ENCODE measurements at places on chromosomes 3 and 15.

DNA sequence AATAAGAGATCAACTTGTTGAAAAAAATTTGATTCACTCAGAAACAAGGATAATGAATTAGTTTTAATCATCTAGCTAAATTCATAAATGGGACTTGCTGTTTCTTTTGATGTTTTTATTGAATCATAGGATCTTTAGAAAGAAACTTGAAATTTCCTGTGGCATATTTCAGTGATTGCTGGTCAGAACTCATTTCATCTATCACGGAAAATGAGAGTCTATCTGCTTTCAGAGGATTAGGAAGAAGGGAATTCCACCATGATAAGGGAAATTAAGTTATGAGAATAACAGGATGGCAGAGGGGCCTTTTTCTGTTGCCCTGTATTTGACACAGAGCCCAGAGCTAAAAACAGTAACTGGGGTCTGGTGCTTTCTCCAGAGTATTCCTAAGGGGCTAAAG, 44.9 kb upstream of the CCNL1 start:
- DNase-seq, result no peak

GRCh38 chr3:47404955-47405790, 24.4 kb downstream of the PTPN23 start:
- no peak for DNase-seq

DNA sequence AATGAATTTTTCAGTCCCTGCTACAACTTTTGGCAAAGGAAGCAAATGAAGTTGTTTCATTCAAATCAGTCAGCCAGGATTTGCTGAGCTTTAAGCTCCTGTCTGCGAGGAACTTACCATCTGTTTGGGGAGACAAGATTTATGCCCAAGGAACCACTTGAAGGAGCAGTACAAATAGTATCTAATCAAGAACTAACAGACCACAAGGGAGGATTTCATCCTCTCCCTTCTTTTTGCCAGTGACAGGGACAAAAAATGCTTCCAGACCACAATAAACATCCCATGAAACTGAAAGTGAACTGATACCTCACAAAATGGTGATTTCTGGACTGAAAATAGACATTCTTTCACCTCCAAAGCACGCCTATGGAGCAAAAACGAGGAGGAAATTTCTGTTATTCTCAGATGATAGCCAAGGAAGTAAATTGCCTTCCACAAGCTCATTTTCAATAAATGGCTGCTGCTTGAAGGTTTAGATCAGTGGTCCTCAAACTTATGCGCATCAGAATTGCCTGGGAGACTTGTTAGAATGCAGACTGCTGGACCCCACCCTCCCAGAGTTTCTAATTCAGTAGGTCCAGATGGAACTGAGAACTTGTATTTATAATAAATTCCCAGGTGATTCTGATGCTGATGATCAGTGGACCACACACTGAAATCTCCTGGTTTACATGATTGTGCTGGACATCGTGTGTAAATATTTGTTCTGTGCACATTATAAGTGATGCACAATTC, 202.4 kb upstream of the GADL1 start:
- no peak for DNase-seq

- no peak for DNase-seq
Measured at GRCh38 chr3:111980716-111981456, 2.1 kb downstream of the ABHD10 start.

GRCh38 chr3:196120291-196120951, 38.5 kb upstream of the TFRC start:
- no peak for DNase-seq

GRCh38 chr3:117144853-117145252, 435.3 kb downstream of the TUSC7 start:
- no peak for DNase-seq

GRCh38 chr15:78909791-78910228, 35.0 kb downstream of the CTSH start:
- DNase-seq, result no peak

DNA sequence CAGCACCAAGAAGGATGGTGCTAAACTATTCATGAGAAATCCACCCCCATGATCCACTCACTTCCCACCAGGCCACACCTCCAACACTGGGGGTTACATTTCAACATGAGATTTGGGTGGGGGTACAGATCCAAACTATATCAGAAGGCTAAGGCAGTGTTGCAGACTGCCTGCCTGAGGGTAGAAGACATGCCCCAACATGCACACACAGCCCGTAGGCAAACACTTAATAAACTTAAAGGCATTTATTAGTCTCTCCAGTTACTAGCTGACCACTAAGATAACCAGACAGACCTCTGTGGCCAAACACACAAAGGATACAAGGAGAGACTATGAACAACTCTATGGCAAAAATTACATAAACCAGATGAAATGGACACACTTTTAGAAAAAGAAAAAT, 10.2 kb downstream of the FAM162A start:
- no peak for DNase-seq

DNA sequence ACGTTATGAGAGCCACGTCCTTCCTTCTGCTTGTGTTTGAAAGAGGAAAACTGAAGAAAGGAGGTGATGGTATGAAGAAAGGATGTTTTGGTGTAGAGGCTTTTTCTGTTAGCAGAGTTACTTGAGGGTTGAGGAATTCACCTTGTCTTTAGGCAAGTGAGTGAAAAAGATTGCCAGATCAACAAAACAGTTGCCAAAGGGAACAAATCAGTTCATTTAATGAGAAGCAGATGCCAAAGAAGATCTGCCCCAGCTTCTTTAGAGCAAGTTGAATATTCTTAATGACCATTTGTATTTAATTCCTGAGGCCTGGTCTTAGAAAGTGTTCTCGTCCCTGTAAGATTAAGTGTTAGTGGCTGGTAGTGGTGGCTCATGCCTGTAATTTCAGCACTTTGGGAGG, 2.6 kb downstream of the CHCHD6 start:
- no peak for DNase-seq

GRCh38 chr3:64120876-64121275, 97.6 kb upstream of the PSMD6 start:
- DNase-seq, result no peak

Measured in body of pancreas (tissue), 4 donors.